Stimulated activated CD8-positive, alpha-beta memory T cell treated with anti-CD3 and anti-CD28 coated beads, Interleukin-4, amount 100 ng/mL, for 24 hours (primary cell): ENCODE measurements at places on chromosomes 1 and 21.

DNA sequence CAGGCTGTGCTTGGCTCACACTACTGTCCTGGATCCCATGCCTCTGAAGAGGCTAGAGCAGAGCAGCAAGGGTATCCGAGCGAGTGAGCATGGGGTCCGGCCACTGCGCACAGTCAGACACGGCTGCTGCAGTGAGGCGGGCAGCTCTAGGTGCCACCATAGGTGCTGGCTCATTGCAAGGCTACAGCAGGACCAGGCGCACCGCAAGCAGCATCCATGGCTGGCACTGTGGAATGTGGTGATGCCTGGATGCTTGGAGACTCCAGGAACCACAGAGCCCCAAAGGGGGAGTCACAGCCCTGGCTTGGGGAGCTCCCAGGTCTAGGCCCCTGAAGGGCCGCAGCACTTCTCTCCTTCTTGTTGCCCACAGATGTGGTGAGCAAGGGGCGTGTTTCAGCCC, 47.2 kb downstream of the ATP6V1G3 start:
- DNase-seq = no peak

GRCh38 chr1:103190766-103191165, 82.4 kb upstream of the COL11A1 start:
- no peak for DNase-seq

- DNase-seq = no peak
Measured at GRCh38 chr1:11735531-11735853, 444 bp upstream of the AGTRAP start.

- DNase-seq = no peak
Measured at GRCh38 chr1:15947382-15948090, 28.4 kb downstream of the ZBTB17 start.

GRCh38 chr1:13699510-13699909, 478 bp upstream of the PRDM2 start:
- DNase-seq = no peak

DNA sequence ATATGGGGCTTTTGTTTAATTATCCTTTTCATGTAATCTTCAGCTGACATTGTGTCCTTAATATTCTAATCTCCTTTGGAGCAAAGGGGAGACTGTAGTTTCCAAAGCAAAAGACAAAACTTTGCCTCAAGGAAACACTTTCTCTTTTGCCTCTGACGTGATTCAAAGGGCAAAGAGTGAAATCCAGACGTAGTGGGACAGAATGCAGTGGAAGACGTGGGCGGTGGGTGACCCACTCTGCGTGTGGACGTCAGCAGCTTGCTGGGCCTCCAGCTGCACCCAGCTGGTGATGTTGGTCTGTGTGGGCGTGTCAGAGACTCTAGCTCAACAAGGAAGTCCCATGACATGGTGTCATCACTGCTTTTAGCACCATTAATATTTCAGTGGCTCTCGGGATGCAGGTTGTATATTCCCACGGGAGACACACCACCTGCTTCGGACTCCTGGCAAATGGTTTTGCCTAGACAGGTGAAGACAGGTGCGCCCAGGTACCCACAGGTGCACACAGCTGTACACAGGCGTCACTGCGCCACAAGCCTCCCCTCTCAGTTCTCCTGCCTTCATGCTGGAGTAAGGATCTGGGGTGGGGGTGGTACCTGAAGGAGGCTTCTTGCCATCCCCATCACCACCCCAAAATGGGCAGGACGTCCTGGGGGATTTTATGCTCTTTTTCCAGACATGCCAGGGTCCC, 292.1 kb upstream of the VAMP3 start:
- no peak for DNase-seq

- peak; percentile 30 for DNase-seq
Measured at GRCh38 chr1:226444901-226445300, 37.0 kb upstream of the PARP1 start.

DNA sequence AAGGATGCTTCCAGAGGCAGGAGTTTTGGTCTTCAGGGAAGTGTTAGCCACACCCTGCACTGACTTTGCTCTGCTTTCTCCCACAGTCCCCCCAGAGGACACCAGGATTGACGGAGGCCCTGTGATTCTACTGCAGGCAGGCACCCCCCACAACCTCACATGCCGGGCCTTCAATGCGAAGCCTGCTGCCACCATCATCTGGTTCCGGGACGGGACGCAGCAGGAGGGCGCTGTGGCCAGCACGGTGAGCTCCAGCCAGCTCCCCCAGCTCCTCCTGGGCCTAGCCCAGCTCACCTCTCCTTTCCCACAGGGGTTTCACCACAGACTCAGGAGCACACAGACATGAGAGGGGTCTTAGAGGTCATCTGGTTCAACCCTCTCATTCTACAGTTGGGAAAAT, 90.9 kb downstream of the KIRREL1 start:
- no peak for DNase-seq

- DNase-seq = no peak
Measured at GRCh38 chr1:85615586-85616363, 35.2 kb downstream of the CCN1 start.

DNA sequence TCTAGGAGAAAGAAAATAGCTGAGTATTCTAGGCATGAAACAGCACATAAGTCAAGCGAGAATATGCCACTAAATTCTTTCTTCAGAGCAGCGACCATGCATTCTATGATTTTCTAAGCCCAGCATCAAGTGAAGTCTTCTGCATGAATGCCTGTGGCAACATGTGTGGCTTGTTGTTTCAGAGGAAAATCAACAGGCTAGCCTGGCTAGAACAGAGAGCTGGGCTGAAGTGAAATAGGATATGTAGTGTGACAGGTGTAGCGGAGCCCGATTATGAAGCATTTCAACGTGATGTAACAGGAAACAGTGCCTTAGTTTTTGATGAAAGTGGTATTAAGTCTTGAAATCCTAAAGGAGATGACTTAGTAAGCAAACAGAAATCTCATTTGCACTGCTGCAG, 7.0 kb downstream of the CSDE1 start:
- no peak for DNase-seq

GRCh38 chr1:184032306-184032929, 5.1 kb downstream of the COLGALT2 start:
- DNase-seq = no peak

DNA sequence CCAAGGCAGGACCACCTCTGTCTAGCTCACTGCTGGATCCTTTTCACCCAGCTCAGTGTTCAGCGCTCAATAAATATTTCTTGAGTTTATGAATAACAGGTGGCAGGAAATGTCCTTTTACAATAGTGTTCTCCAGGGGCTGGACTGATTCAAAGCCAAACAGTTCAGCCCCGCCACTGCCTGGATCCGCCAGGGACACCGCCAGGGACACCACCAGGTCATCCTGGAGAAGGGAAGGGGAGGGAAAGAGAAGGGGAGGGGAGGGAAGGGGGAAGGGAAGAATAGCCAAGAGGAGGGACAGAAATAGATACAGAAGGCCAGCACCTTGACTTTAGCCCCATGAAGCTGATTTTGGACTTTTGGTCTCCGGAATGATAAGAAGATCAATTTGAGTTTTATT, 255.6 kb downstream of the GRIK3 start:
- DNase-seq = no peak

DNA sequence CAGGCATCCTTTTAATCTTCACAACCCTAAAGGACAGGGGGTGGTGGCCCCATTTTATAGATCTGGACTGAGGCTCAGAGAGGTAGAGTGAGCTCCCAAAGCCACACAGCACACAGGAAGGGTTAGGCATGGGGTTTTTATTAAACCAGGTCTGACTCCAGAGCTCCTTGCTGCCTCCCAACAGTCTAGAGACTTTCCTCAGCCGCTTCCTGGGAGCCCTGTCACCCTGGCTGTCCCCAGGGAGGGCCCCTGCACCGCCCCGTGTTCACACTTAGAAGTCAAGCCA, 8.0 kb upstream of the EPHA8 start:
- no peak for DNase-seq

DNA sequence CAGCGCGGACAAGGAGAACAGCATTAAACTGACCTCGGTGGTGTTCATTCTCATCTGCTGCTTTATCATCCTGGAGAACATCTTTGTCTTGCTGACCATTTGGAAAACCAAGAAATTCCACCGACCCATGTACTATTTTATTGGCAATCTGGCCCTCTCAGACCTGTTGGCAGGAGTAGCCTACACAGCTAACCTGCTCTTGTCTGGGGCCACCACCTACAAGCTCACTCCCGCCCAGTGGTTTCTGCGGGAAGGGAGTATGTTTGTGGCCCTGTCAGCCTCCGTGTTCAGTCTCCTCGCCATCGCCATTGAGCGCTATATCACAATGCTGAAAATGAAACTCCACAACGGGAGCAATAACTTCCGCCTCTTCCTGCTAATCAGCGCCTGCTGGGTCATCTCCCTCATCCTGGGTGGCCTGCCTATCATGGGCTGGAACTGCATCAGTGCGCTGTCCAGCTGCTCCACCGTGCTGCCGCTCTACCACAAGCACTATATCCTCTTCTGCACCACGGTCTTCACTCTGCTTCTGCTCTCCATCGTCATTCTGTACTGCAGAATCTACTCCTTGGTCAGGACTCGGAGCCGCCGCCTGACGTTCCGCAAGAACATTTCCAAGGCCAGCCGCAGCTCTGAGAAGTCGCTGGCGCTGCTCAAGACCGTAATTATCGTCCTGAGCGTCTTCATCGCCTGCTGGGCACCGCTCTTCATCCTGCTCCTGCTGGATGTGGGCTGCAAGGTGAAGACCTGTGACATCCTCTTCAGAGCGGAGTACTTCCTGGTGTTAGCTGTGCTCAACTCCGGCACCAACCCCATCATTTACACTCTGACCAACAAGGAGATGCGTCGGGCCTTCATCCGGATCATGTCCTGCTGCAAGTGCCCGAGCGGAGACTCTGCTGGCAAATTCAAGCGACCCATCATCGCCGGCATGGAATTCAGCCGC, 2.5 kb downstream of the S1PR1 start:
- DNase-seq = peak; percentile 33

- DNase-seq = no peak
Measured at GRCh38 chr1:18069903-18070302, 37.7 kb upstream of the IGSF21 start.

DNA sequence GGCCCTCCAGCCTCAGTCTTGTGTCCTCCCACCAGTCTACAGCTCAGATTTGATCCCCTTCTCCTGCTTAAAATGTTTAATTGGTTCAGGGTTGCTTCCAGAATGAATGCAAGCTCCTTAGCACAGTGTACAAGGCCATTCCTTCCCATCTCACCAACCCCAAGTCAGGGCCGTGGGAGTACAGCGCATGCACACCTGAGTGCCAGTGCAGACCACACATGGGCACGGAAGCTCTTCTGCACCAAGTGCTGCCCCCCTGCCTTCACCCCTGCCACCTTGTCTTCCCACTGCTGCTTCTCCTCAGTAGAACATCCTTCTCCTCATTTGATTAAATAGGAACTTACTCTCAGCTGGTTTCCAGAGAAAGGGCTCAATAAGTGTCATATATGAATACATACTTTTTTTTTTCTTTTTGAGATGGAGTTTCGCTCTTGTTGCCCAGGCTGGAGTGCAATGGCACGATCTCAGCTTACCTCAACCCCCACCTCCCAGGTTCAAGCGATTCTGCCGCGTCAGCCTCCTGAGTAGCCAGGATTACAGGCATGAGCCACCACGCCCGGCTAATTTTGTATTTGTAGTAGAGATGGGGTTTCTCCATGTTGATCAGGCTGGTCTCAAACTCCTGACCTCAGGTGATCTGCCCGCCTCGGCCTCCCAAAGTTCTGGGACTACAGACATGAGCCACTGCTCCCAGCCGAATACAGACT, 9.3 kb downstream of the PMF1 start:
- DNase-seq = no peak

DNA sequence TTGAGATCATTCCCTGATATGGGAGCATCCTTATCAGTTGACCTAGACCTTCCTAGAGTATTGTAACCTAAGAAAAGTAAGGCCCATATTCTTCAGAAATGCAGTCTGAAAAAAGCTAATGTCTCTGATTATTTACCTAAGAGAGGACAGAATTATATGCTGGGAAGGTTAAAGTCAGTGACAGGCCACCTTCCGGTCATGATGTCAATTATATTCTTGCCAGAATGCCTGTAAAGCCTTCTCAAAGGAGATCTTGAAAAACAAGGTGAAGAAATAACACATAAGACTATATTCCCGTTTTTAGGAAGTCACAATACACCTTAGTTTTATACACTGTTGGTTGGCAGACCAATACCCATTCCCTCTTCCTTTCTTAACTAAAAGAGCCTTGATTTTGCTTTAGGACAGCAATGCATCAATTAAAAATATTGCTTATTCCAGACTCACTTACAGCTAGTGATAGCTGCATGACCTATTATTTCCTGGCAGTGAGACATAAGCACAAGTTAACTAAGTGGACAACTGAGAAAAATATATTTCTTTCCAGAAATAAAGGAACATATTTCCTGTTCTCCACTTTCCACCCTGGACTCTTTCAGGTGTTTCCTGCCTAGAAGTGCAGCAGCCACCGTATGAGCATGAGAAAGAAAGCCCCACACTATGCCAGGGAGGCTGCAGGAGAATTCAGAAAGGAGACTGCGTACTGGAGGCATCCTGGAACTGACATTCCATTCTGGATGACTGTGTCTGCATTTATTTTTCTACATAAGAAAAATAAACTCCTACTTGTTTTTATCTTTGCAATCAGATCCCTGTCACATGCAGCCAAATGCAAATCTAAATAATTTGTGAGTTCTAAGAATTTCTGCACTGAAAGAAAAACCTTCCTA, 332.9 kb upstream of the PTBP2 start:
- DNase-seq = no peak

- DNase-seq = no peak
Measured at GRCh38 chr1:112702067-112702395, 4.9 kb downstream of the RHOC start.

DNA sequence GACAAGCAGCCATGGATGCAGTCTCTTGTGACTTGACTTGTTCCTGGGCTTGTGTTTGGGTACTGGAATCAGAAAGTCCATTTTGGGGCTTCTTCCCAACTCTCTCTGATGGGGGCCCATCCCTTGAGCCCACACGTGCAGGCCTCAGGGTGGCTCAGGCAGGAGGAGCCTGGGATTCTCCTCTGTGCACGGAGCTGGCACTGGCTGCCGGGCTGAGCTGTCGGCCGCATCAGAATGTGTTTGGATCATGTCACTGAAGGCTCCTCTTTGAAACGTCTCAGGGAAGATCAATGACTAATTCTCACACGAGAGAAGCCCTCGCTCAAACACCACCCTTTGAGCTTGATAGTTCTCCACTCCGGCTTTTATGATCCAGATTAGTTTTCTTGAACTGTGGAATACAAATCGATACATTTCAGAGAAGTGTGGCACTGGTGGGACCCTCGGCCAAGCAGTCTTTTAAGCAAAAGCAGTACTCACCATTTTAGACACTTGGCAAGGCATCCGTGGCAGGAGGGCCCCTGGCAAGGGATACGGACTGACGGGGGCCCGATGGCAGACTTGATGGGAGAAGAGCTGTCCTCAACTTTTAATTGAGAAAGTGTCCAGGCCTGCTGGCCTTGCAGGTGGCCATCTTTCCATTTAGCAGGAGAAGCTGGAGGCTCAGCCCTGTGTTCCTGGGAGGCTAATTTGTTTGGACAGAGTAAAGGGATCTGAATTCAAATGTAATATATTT, 220.7 kb upstream of the C1orf174 start:
- no peak for DNase-seq

- DNase-seq = no peak
Measured at GRCh38 chr21:16079830-16080229, 350.0 kb downstream of the USP25 start.

DNA sequence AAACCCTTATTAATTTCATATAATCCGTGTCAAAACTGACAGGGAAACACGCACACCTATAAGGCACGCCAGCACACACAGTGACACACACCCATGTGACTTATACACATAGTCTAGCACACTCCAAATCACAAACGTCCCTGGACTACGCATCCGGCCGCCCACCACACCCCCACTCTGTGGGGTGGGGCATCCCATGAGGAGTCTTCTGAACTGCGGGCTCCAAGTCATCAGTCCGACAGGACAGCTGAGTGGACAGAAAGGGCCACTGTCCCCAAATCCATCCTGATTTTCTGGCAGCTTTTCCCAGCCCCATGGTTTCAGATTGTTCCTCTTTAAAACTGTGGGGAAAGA, 829 bp downstream of the PEA15 start:
- peak; percentile 19 for DNase-seq
